ENCODE measurements at places on chromosomes 7 and 10. TPM values are rescaled to one million over a fixed set of nuclear protein-coding genes. Genes with fewer than 3 reads are reported as not detected.

DNA sequence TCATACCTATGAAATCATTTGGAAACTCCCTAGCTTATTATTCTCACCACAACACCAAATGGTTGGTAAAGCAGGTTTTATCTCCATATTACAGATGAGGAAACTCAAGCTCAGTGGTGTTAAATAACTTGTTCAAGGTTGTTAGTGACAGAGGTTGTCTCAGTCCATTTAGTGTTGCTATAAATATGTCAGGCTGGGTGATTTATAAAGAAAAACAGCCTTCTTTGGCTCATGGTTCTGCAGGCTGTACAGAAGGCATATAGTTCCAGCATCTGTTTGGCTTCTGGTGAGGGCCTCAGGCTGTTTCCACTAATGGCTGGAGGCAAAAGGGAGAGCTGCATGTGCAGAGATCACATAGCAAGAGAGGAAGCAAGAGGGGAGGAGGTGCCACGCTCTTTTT lies 96.6 kb downstream of the ZNF438 start:
- DNase-seq = no peak

DNA sequence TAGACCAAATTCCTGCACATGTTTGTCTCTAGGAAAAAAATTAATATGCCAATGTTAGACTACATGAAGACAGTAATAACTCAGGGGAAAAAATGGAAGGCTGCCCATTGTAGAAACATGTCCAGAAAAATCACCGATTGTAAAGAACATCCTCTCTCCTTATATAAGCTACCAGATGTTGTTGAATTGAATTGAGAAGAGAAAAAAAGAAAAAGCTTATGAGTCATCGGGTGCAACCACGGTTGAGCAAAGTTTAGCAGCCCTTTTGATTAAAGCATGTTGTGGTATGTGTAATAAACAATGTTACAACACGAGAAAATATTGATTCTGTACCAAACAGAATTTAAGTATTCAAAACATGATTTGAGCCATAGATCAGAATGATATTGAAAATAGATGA lies 102.3 kb upstream of the ARHGAP21 start:
- DNase-seq = no peak

GRCh38 chr7:134293002-134293740 lies 23.6 kb downstream of the SLC35B4 start:
- DNase-seq = no peak

- DNase-seq = no peak
These were observed 488.9 kb upstream of the NUPR2 start for GRCh38 chr7:56605146-56605545.

GRCh38 chr10:2914741-2915140 lies 152.6 kb upstream of the PFKP start:
- DNase-seq = no peak

DNA sequence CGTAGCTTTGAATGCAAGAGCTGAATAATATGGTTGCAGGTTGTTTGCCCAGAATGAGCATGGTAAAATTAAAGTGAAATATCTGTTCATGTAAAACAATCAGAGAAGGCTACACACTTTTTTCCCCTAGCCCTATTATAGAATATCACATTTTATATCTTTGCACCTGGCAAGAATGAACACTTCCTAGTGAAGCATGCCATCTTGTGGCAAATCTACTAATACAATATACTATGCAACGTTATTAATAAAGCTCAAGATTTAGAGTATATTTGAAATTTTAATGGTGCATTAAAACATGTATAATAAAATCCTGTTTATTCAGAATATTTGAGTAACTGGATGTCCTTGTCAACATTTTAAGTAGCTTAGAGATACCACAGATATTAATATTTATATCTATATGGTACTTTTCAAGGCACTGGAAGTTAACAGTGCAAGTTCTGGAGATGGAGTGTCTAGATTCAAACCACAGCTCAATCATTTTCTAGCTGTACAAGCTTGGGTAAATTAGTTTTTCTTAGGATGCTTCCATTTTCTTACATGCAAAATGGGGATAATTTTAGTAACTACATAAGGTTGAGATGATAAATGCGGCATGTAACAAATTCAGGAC lies 643.1 kb upstream of the SEMA3D start:
- no peak for DNase-seq

DNA sequence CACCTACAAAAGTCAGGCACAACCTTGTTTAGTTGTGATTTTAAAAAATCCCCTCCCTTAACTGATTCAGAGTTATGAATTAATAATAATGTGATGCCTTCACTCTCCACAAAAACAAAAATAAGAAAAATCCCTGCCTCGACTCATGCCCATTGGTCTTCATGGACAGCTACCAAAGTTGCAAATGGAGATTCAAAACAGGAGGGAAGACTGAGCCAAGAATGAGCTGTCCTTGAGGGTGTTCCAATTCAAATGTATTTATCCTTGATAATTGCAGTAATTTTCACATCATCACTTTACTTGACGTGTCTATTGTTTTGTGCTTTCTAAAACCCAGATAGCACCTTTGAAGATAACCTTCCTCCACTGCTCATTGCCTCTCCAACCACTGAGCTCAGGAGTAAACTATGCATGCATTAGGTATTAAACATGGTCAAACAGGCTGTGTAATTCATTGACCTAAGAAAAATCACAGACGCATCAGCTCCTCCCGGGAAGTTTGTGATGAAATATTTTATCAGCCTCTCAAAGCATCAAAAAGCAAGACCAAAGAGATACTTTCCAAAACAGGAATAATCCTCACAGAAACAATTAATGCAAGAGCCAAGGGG lies 712.7 kb upstream of the IGFBP3 start:
- DNase-seq = no peak

RELN gene
- total RNA-seq = 0.44 TPM

Data from WTC11 (cell line).